DMS 273 treated with DMSO at 0.1 percent for 48 hours (cell line): ENCODE measurements at places on chromosomes 6 and 20.

GRCh38 chr6:35273822-35274559 is 14.5 kb downstream of the ZNF76 start:
- no peak for DNase-seq

GRCh38 chr20:34511891-34512265 is 4.3 kb upstream of the DYNLRB1 start:
- no peak for DNase-seq

- DNase-seq: no peak
These were observed 23.8 kb downstream of the SLCO4A1 start for GRCh38 chr20:62665826-62666735.

DNA sequence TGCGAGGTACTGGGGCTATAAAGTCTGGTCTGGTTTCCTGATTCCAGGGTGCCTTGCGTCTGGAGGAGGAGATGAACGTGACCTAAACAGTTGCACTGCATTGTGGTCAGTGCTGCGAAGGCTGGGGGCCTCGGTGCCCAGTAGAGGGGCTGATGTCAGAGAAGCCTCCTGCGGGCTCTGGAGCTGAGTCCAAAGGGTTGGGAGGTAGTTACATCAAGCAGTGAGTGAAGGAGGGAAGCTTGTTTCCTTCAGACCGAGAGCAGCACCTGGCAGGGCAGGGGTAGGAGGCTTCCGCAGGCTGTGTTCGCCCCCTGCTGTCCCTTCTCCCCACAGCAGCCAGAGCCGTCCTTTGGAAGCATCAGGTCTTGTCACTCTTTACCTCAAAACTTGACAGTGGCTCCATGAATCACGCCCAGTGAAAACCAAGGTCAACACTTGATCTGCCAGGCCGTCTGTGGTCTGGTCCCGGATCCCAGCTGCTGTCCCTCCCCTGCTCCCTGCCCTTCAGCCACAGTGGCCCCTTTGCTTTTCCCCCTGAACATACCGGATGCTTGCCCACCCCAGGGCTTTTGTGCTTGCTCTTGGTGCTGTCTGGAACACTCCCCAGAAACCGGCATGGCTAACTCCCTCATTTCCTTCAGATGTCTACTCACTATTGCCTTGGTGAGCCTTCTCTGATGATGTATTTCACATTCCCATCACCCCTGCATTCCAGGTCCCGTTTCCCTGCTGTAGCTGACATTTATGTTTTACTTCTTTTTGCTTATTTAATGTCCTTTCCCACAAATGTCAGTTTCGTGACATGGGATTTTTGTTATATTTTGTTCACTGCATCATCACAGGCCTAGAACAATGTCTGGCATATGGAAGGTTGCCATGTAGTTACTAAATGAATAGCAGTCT is 7.0 kb downstream of the DYNLRB1 start:
- DNase-seq: peak; percentile 11

DNA sequence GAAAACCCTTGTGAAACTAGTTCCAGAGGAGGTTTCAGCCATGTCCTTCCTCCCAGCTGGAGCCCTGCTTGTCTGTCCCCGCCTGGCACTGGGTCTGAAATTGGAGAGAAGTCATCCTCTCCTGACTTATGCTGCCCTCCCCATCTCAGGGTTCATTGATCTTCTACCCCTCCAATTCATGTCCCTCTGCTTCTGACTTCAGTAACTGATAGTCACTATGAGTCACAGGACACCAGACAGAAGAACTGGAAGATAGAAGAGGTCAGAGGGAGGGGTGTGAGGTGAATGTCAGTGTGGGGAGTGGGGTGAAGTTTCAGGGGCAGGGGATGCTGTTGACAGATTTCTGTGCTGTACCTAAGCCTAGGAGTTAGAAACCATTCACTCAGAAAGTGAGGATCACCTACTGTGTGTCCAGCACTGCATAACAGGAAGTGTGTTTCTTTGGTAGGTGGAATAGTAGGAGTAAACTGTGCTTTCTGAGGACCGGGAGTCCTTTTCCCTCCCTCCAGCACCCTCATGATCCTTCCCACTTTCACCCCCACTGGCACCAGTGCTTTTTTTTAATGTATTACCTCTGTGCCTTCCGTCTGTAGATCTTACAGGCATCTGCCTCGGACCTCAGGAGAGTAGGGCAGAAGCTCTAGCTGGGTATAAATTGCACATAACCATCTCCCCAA is 627 bp upstream of the RPP21 start:
- no peak for DNase-seq

DNA sequence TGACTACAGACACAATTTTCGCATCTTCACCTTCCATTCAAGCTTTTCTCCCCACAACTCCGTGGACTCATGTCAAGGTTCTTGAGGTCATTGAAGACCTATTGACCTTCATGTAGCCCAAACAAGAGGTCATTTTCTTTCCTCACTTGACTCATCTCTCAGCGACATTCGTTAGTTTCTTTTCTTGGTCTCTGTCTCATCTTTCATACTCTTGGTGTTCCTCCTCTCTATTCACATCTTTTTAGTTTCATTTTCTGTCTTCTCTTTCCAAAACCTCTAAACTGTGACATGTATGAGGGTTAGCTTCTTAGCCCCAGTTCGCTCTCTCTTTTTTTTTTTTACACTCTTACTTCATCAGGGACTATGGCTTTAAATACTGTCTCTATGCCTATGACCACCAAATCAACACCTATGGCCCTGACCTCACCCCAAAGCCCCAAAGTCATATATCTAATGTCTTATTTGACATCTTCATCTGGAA is 128.6 kb upstream of the BACH2 start:
- DNase-seq: no peak

- DNase-seq: no peak
These were observed 912 bp upstream of the OR12D3 start for GRCh38 chr6:29376003-29376402.

GRCh38 chr20:63663332-63664066 is 5.4 kb downstream of the RTEL1 start:
- DNase-seq: no peak

- DNase-seq: no peak
These were observed 37.1 kb upstream of the YWHAB start for GRCh38 chr20:44848254-44849015.

DNA sequence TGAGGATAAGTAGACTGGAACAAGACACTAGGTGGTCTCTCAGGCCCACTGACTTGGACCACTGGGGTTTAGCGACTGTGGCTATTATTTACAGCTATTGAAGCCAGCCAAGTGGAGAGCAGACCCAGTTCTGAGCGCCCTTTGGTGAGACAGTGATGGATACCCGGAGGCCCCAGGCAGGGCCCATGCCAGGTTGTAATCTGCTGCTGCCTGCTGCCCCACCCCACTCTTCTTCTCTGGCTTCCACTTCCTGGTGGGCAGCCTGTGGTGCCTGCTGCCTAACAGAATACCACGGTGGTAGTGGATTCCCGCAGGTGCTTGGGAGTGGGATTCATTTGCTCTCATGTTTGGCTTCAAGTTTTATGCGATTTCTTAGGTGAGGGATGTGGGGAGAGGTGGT is 570 bp downstream of the RAB44 start:
- DNase-seq: no peak

- no peak for DNase-seq
These were observed 117.2 kb upstream of the ESR1 start for GRCh38 chr6:151690303-151690702.

- no peak for DNase-seq
These were observed 21.3 kb downstream of the STK35 start for GRCh38 chr20:2122936-2123335.

- DNase-seq: no peak
These were observed 86.3 kb downstream of the GMPR start for GRCh38 chr6:16324606-16325225.

GRCh38 chr6:31479151-31479932 is 18.6 kb upstream of the MICB start:
- DNase-seq: no peak

DNA sequence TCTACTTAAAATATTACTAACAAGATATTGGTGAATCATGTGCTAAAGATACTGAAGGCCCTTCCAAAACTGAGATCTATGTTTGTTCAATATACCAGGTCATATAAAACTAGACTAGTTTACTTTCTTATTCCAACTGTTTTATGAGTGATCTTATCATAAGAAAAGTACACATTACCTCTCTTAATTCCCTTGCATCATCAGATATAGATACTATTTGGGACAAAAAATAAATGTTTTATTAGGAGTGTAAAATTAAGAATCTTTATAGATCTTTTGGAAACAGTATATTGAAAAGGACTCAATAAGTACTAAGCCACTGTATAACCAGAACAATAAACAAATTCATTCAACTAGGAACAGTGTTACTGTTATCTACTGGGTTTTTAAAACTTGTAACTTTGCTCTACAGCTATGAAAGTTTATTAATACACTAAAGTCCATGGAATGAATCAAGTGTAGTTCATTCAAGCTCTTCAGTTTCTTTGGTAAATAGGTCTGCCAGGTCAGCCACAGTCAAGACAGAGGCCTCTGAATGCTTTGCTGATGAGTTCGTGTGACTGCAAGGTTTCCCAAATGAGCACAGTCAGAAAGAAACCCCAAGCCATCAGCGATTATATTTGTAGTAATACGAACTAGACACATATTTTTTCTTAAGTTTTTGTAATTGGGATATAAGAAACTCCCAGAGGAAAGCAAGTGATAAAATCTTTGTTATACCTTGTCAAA is 71.8 kb upstream of the FBXO30 start:
- no peak for DNase-seq

DNA sequence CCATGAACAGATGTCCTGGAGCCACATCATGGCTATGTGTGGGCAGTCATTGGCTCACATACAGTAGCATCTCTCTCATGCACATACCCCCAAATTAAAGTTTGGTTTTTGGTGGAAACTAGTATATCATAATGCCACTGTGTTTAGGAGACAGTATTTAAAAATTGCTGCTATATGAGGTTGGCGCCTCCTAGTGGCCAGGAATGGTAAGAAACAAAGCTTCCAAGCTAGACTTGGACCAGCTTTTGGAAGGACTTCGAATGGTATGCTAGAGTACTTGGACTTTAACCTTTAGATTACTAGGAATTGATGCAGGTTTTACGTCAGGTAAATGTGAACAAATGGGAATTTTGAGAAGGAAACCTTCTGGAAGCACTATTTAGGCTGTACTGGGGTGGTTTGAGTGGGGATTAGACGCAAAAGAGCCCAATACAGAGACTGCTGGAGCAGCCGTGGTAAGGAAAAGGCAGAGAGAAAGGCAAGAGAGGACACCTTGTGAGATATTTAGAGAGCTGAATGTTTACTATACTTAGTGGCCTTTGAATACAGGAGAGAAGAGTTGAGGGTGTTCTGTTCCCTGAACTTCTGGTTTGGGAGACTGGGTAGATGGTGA is 23.8 kb downstream of the PRSS35 start:
- DNase-seq: peak; percentile 42

DNA sequence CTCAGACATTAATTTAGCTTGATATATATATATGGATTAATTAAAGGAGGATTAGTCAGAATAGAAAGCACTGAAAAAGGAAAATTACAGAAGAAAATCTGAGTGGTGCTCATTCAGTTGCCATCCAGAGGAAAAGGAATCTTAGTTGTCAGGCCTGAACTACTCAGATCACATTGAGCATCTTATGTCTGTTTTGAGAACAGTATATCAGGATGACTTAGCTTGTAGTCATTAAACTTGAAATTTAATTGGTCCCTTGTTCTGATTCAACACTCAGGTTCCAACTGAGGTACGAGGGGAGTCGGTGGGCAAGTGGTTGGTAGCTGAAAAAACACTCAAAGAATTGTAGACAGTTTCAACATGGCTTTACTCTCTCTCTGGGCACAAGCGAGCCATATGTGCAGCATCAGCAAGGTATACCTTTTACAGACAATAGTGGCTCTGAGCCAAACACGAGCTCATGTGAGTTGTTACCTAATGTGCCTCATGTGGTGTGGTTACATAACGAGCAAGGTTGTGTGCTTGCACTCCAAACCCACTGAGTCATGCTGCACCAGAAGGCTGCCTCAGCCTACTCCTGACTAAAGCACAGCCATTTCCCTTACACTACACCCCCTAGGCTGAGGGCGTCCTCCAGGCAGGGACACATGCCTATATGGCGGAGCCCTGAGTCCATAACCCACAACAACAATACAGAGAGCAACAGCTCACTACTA is 73.0 kb upstream of the HMGN3 start:
- DNase-seq: no peak

GRCh38 chr6:46246081-46246480 is 75.3 kb upstream of the ENPP5 start:
- no peak for DNase-seq

GRCh38 chr20:51622004-51622874 is 79.7 kb upstream of the NFATC2 start:
- no peak for DNase-seq

DNA sequence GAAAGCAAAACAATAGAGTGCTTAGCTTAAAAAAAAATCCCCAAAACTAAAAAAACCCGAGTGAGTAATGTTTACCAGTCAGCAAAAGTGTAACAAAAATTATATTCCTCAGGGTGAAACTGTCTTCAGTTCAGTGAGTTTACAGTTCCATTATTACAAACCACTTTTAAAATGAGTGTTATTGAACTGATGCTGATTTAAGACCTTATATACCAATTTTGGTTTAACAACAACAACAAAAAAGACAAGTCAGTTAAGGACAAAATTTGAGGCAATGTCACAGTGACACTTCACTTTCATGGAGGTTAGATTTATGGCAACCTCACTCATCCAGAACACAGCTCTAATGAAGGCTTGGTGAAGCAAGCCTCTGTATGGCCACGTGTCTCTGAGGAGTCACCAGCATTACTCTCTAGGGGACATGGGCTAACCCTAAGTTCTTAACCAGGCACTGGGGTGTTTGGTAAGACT is 630.8 kb downstream of the PHF3 start:
- no peak for DNase-seq

DNA sequence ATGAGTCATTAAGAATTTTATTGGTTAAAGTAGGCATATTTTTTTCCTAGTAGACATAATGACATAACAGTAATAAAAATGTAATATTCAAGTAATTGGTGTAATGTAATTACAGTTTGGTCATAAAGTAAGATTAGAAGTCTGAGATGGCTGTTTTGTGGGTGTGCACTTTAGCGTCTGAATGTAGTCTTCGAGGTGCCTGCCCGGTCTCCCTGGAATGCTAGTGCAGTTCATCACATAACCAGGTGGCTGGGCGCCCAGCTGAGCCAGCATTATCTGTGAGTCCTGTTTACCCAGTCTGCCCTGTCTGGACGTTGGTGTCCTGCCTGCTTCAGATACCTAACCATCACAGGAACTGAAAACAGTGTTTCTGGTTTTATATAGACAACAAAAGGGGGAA is 419.1 kb downstream of the CDC5L start:
- no peak for DNase-seq
